ENCODE measurements at places on chromosomes 16 and 17. TPM values are rescaled to one million over a fixed set of nuclear protein-coding genes. Genes with fewer than 3 reads are reported as not detected.
A peak's percentile ranks its signal among the peaks of the same experiment; 100 is the strongest.

DNA sequence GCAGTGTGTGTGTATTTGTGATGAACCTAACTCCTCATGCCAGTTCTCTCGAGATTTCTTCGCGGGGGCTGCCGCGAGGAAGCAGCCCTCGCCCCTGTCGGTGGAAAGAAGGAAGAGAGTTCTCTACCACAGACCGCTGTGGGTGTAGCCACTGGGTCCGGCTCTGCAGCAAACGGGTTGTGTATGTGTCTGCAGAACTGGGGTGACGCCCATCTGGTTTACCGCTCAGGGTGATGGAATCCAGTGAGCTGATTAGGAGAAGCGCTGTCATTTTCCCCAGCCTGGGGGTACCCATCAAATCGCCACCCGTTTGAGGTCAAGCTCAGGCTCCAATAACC lies 7.7 kb downstream of the CORO6 start:
- peaks cover 37% of the 10 kb centered on the region for H3K4me1 ChIP-seq
- peak; percentile 75 for DNase-seq
- H3K4me3 ChIP-seq: peak overlapping the region; percentile 93
- H3K27me3 ChIP-seq: no peaks in the 10 kb centered on the region
- H3K27ac ChIP-seq: peak overlapping the region; percentile 95

- no peaks in the 10 kb centered on the region for H3K36me3 ChIP-seq
- no peak overlapping the region for H3K27ac ChIP-seq
- no peaks in the 10 kb centered on the region for H3K27me3 ChIP-seq
- H3K4me3 ChIP-seq: no peak overlapping the region
- H3K4me1 ChIP-seq: peaks cover 4% of the 10 kb centered on the region
Measured at GRCh38 chr16:986925-987582, 5.5 kb downstream of the SOX8 start.

GRCh38 chr16:24900230-24900629 lies 54.5 kb downstream of the SLC5A11 start:
- no peaks in the 10 kb centered on the region for H3K36me3 ChIP-seq
- H3K4me1 ChIP-seq: no peaks in the 10 kb centered on the region
- H3K4me3 ChIP-seq: no peak overlapping the region
- peaks cover 11% of the 10 kb centered on the region for H3K27me3 ChIP-seq
- DNase-seq: no peak

GRCh38 chr16:54208237-54208636 lies 78.3 kb downstream of the IRX3 start:
- H3K36me3 ChIP-seq: no peaks in the 10 kb centered on the region
- H3K4me1 ChIP-seq: no peaks in the 10 kb centered on the region

DNA sequence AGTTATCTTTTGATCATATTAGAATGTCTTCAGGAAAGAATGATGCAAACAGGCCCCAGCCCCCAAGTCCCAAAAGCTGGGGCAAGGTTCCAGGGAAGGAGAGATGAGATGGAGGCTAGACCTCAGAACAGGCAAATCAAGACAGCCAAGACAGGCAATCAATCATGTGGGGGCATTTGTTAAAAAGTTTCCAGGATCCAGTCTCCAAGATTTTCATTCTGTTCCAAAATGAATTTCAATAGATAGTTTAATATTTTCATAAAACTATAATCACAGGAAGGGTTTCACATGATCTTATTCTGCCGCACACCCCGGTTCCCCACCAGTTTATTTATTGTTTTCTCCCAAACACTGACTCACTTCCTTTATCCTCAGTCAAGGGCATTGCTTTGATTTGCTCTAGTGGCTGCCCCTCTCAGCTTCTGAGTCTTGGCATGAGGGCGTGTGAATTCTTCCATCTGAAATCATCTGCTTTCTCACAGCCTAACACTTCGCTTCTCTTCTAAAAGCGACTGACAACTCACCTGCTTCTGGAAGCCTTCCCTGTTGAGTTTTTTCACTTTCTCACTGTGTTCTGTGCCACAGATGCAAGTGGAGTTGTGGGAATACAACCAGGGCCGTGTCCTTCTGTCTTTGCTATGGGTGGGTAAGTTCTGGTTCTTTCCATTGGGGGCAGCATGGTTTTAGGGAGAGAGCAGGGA lies 12.2 kb upstream of the TERF2 start:
- DNase-seq: no peak
- no peaks in the 10 kb centered on the region for H3K27me3 ChIP-seq
- no peaks in the 10 kb centered on the region for H3K36me3 ChIP-seq
- peaks cover 6% of the 10 kb centered on the region for H3K4me1 ChIP-seq
- H3K4me3 ChIP-seq: no peak overlapping the region

DNA sequence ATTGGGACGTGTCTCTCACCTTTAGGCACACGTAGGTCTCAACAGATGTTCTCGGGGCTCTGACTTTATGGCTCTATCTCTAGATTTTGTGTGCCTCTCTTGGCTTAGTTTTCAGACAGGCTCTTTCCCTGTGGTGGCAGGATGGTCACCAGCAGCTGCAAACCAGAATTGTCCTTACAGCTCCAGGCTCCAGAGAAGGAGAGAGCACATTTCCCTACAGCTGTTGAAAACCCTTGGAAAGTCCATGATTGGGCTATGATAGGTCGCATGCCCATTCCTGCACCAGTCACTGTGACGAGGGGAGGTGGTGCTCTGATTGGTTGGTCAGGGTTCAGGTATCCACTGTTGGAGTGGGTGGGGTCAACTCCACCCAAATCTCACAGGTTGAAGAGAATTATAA lies 41.5 kb downstream of the SHISA9 start:
- H3K4me1 ChIP-seq: no peaks in the 10 kb centered on the region
- H3K27me3 ChIP-seq: peaks cover 6% of the 10 kb centered on the region
- H3K36me3 ChIP-seq: no peaks in the 10 kb centered on the region
- no peak for DNase-seq
- H3K27ac ChIP-seq: no peak overlapping the region

GRCh38 chr16:81585785-81586184 lies 141.2 kb downstream of the CMIP start:
- H3K27me3 ChIP-seq: no peaks in the 10 kb centered on the region
- DNase-seq: no peak
- peaks cover 27% of the 10 kb centered on the region for H3K4me1 ChIP-seq

- DNase-seq: no peak
- no peak within 1 kb of the TSS for H3K27ac ChIP-seq
- peak within 1 kb of the TSS; percentile 70 for H3K4me3 ChIP-seq
- H3K4me1 ChIP-seq: peaks cover 5% of the 10 kb centered on the region
- H3K27me3 ChIP-seq: peaks cover 33% of the 10 kb centered on the region
Measured at GRCh38 chr16:83967838-83968305, at the start of gene NECAB2. Gene NECAB2, plus strand, starts transcription at chr16:83968244. Its CDS starts 405 bp downstream, at chr16:83968649.

DNA sequence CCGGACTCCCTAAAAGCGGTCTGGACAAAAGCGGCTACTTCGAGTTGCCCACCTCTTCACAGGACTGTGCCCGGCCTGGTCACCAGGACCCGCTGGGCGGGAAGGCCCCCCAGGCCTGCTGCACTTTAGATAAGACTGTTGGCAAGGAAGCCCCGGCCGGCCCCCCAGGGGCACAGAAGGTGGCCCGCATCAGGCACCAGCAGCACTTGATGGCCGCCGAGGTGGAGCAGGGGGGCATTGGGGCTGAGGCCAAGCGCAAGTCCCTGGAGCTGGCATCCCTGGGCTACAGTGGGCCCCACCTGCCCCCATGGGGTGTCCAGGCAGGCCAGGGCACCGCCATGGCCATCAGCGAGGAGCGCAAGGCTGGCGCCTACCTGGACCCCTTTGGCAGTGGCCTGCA lies 47.5 kb downstream of the BAHCC1 start:
- H3K36me3 ChIP-seq: no peaks in the 10 kb centered on the region
- no peak for DNase-seq
- no peak overlapping the region for H3K4me3 ChIP-seq

DNA sequence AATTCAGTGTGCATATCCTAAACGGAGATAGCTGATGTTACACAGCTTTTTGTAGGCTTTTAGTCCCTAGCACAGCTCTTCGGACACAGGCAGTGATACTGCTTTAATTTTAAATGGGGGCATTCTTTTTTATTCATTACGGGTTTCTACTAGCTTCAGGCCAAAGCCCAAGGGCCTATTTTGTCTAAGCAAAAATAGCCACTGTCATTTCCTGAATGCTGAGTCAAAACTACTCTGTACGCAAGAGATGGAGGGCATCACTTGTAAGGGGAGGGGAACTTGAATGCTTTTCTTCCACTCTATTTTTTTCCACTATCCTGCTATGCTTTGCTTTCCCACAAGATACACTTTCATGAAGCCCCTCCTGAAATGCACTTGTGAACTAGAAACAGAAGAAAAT lies 360.7 kb downstream of the PMP22 start:
- H3K27ac ChIP-seq: no peak overlapping the region
- no peak overlapping the region for H3K4me3 ChIP-seq
- H3K27me3 ChIP-seq: peaks cover 39% of the 10 kb centered on the region

DNA sequence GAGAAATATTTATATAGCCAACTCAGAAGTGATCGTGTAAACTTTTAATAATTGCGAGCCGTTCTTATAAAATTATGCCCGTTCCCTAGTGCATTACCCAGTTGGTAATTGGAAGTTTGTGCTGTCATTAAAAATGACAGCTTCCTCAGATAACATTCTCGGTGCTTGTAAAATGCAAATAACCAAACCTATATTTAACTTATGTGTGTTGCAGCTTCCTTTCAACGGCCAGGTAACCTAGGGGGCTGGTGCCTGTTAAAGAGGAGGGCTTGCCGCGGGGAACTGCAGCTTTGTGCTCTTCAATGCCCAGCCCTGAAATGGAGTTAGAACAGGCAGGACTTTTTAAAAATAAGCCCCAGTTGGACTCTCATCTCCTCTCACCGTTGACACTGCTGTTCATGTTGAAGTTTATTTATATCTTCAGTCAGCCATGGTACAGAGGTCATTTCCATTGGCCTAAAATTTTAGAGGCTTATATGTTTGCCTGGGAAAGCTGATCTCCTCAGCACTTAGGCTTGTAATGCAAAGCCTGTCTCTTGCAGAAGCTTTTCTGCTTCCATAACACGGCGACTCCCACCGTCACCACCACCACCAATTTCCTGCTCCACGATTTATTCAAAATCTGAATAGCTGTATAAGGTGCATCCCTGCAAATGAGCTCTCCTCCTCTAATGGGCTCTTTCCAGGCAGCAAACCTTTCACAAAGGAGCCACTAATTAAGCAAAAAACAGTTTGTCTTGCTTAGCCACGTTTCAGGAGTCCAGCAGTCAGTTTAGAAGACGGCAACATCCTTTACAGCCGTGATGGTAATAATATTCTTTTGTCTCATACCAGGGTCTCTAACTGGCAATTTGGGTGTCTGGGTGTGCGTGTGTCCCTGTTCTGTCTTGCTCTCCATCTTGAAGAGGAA lies 74.7 kb downstream of the RPA1 start:
- DNase-seq: no peak
- H3K27me3 ChIP-seq: peaks cover 25% of the 10 kb centered on the region
- H3K4me1 ChIP-seq: peaks cover 12% of the 10 kb centered on the region
- H3K4me3 ChIP-seq: no peak overlapping the region
- peaks cover 3% of the 10 kb centered on the region for H3K36me3 ChIP-seq

GRCh38 chr17:46032909-46033308 lies 33.9 kb downstream of the STH start:
- peak overlapping the region; percentile 54 for H3K27ac ChIP-seq
- H3K4me1 ChIP-seq: peaks cover 13% of the 10 kb centered on the region
- H3K27me3 ChIP-seq: no peaks in the 10 kb centered on the region
- peaks cover 9% of the 10 kb centered on the region for H3K36me3 ChIP-seq
- DNase-seq: no peak

DNA sequence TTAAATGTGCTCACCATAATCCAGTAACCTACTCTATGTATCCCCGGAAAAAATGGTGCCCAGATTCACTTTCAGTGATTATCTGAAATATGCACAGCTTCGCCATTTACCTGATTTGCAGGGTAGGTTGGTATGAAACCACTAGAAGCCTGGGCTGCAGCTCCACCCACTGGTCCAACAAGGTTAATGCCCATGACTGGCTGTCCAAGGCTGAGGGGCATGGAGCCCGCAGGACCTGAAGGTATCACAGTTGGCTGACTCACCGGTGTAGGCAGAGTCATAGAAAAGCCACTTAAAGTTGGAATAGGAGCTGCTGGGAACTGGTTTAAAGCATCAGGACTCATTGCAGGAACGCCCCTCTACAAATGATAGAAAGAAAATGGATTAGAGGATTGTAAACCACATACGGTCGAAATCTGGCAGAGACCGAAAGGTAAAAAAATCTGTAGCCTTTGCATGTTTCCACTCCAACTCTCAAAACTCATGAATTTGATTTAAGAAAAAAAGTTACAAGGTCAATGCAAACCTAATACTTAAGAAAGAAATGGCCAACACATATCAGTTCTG lies 38.6 kb downstream of the SYNRG start:
- no peak overlapping the region for H3K4me3 ChIP-seq
- DNase-seq: no peak
- H3K4me1 ChIP-seq: peaks cover 23% of the 10 kb centered on the region
- peaks cover 89% of the 10 kb centered on the region for H3K36me3 ChIP-seq

- no peak overlapping the region for H3K4me3 ChIP-seq
- H3K27ac ChIP-seq: no peak overlapping the region
- H3K4me1 ChIP-seq: peaks cover 1% of the 10 kb centered on the region
Measured at GRCh38 chr17:35701491-35701890, 29.9 kb upstream of the RASL10B start.

- DNase-seq: no peak
- H3K27me3 ChIP-seq: no peaks in the 10 kb centered on the region
- no peak overlapping the region for H3K4me3 ChIP-seq
- no peak overlapping the region for H3K27ac ChIP-seq
- H3K4me1 ChIP-seq: no peaks in the 10 kb centered on the region
Measured at GRCh38 chr16:35221482-35222185, 1762.2 kb downstream of the TP53TG3F start.

- DNase-seq: no peak
- H3K36me3 ChIP-seq: peaks cover 3% of the 10 kb centered on the region
- no peak overlapping the region for H3K4me3 ChIP-seq
- H3K27ac ChIP-seq: no peak overlapping the region
- H3K4me1 ChIP-seq: no peaks in the 10 kb centered on the region
- H3K27me3 ChIP-seq: peaks cover 39% of the 10 kb centered on the region
Measured at GRCh38 chr17:45719335-45720071, 64.6 kb upstream of the CRHR1 start.

GRCh38 chr16:11079652-11080187 lies 135.4 kb downstream of the CLEC16A start:
- H3K4me3 ChIP-seq: no peak overlapping the region
- no peaks in the 10 kb centered on the region for H3K27me3 ChIP-seq
- peaks cover 15% of the 10 kb centered on the region for H3K4me1 ChIP-seq
- no peak for DNase-seq
- H3K36me3 ChIP-seq: no peaks in the 10 kb centered on the region

Gene TMEM235
- polyA plus RNA-seq: not detected

Gene TERB1
- not detected for polyA plus RNA-seq

Gene MMP28
- polyA plus RNA-seq: 13.4 TPM

Gene MPV17L
- not detected for polyA plus RNA-seq

Gene SNAI3
- 6.1 TPM for polyA plus RNA-seq

Gene ITGB3
- not detected for polyA plus RNA-seq

Gene MT1E
- 10.5 TPM for polyA plus RNA-seq

Gene ADPRM
- polyA plus RNA-seq: 69.4 TPM

Data from naive thymus-derived CD8-positive, alpha-beta T cell (primary cell).